NCI-H510A treated with DMSO at 0.1 percent for 48 hours (cell line): ENCODE measurements at places on chromosomes 12 and 14.

DNA sequence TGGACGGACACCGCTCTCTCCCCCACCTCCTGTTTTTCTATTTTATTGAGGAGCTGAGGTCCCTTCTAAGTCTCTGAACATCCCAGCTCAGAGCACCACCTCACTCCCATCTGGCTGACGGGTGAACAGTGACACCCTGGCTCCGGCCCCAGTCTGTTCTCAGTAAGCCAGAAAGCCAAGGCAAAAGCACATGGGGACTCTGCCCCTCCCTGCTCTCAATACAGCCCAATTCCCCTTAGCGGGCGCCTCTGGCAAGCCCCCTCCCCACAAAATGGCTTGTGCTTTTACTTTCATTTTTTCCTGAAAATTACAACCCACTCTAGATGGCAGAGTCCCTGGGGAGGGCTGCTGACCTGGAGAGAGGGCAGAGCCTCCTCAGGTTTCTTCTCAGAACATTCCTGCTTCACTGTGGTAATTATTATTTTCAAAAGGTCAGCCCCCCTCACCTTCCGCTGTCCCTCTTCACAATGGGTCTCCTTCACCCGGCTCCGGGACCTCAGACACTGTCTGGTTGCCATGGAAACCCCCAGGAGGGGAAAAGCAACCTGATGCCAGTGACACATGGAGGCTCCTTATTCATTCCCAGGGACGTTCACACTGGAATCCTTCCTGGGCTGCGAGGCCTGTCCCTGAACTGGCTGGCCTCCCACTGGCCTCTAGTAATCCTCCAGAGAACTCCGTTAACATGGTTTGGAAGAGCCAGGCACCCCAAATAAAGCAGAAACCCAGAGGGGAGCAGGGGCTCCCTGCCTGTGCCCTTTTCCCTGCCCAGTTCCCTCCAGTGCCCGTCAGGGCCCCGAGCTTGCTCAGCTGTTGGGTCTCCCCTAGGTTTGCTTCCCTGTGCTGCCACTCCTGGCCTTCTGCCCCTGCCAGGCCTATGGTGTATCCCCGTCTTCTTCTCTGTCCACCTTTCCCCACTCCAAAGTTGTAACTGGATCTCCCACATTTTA is 15.9 kb downstream of the COL2A1 start:
- DNase-seq = no peak

GRCh38 chr12:1047898-1048660 is 57.1 kb downstream of the ERC1 start:
- no peak for DNase-seq

DNA sequence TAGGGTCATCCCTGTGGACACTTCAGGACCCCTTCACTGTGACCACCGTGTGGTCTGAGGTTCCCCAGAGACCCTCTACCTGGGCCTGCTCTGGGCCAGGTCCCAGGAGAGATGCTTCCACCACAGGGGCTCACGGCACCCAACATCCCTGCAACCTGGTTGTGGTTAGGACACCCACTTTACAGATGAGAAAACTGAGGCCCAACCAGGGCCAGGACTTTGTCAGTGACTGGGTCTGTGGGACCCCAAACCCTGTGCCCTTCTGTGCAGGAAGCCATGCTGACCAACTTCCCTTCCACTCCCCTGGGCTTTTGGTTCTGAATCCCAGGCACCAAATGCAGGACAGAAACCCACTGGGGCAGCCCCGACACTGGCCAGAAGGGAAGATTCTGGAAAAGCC is 21.6 kb downstream of the BEGAIN start:
- no peak for DNase-seq

DNA sequence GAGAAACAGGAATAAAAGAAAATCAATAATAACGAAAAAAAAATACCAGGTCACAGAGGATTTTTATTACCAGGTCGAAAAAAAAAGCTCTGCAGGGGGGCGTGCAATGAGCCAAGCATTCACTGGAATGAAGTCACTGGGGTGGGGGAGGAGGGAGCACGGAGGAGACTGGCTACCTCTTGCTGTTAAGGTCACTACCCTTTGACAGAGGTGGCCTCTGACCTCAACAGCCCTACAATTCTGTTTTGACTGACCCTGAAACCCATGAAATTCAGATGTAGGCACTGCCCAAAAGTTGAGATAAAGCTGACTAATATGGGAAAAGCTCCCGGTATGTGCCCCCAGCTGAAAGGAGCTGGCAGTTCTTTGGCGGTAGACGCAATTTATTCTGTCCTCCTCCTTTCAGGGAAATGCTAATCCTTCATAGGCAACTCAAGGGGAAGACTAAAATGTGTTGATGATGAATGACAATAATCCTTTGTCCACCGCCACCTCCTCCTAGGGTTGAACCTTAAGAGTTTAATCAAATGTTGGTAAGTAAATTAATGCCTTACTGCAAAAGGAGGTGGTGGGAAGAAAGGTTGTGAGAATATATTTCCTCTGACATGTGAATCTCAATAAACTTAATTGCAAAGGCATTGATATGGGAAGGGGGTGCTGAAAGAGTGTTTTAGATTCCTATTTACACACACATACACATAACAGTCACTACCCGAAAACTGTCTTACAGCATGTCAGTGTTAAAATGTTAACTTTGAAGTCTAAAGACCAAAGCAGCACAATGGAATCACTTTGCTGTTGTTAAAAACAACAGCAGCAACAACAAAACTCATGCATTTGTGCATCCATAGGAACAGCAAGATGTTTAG is 6.3 kb upstream of the RIC8B start:
- DNase-seq = no peak

DNA sequence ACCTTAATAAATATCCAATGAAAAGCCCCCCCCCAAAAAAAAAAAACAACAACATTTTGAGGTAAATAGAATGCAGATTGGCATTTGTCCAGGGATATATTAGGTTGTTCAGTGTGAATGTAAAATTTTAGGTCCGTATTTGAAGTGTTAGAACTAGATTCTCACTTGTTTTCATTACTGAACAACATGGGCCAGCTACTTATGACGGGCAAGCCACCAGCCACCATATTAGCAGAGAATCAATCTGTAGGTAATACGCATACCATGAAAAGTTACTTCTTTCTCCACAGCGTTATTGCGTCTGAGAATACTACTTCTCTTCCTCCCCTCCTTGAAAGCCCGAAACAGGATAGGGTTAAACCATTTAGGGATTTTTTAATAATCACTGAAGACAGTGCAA is 5.4 kb downstream of the FLRT2 start:
- DNase-seq = no peak

DNA sequence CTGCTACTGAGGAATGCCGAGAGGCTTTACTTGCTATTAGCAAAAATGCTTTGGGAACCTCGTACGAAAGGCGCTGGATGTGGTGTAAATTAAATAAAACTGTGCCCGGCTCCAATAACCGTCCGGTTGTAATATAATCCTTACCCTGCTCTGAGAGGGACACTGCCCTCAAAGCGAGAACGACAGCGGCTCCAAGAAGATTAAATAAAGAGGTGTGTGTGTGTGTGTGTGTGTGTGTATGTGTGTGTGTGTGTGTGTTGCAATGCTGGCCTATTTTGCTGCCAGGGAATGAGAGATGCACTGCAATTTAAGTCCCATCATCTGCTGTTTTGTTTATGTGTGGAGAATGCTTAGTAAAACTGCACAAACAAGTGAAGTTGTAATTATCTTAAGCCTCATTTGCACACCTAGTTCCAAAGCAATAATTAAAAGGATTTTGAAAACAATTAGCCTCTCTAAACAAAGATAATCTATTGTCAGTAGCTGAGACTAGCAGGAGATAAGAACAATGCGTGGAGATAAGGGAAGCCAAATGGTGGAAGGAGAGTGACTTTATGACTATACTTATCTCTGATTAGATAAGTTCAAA is 1.2 kb upstream of the SIX1 start:
- DNase-seq = peak; percentile 92
